ENCODE measurements at places on chromosomes 7 and 10.

GRCh38 chr7:45390731-45391130, 183.4 kb upstream of the ADCY1 start:
- no peak for DNase-seq

DNA sequence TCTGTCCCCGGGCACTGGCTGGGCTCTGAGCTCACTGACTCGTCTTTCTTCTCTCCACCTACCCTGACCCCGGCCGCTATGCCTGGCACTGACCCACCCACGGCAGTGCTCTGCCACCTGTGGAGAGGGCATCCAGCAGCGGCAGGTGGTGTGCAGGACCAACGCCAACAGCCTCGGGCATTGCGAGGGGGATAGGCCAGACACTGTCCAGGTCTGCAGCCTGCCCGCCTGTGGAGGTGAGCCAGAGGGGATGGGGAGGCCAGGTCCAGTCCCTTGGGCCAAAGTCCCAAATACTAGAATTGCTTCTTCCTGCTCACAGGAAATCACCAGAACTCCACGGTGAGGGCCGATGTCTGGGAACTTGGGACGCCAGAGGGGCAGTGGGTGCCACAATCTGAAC, 27.3 kb downstream of the TBATA start:
- no peak for DNase-seq

DNA sequence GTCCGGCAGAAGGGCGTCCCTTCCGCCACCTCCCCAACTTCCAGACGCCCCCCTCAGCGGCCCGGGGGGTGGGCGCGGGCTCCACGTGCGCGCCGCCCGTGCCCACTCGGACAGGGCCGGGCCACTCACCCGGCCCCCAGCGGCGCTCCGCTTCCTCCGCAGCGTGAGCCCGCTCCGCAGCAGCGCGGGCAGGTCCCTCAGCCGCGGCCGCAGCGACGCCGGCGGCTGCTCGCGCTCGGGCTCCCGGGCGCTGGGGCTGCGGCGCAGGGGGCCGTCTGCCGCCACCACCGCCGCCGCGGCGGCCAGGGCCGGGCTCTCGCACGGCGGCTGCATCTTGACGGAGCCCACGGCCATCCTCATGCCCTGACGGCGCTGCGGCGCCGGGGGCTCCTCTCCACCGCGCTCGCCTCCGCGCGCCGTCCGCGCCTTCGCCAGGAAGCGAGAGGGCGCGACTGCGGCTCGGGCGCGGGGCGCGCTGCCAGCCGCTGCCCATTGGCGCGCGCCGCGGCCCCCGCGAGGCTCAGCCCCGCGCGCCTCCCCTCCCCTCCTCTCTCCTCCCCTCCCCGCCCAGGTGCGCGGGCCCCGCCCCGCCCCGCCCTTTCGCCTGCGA, at the start of gene RAPGEF5:
Gene RAPGEF5, minus strand, starts transcription at position 454 of the 610 bp plus-strand sequence. Its CDS starts 94 bp downstream, at position 360.
- peak; percentile 77 for DNase-seq

DNA sequence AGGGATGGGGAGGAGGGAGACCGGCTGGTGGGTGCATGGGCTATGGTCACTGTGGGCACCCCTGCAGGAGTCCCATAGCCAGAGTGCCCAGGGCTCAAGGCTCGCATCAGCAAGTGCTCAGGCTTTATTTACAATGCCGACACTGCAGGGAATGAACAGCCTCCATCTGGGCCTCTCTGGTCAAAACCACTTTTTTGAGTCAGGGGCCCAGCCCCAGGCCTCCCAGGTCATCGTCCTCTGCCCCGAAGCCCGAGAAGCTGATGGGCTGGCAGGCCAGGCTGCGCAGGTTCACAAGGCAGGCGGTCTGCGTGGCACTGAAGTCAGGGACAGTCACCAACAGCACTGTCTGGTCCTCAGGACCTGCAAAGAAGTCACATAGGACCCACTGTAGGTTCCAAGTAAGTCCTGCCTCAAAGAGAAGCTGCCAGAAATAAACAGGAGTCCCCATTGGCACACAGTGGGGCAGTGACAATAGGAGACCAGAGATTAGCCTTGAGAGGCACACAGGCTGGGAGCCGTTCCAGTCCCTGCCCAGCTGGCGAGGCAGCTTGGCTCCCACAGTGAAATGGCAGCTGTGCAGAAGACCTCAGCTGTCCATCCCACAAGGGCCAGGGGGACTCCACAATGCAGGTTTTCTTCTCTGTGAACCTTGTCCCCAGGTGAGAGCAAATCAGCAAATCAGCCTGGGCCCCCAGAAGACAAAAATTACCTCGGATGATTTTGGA, 8.6 kb downstream of the POLD2 start:
- no peak for DNase-seq

- DNase-seq = no peak
These were observed 11.5 kb upstream of the PRKAG2 start for GRCh38 chr7:151888079-151889067.

DNA sequence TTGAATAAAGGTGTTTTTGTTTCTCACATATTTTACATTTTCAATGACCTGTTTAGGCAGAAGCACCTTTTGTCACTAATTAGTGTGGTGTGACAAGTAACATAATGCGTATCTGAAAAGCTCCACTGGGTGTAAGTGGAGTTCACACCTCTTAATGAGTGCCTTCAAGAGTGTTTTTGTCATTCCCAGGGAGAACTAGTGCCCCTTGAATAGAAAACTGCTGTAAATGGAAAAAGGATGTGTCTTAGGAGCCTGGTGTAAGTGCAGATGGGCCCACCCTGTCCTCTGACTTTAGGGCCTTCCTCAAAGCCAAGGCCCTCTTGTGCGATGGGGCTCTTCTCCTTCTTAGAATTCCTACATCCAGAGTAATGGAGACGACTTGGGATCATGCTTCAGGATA, 170.0 kb downstream of the MGMT start:
- no peak for DNase-seq

DNA sequence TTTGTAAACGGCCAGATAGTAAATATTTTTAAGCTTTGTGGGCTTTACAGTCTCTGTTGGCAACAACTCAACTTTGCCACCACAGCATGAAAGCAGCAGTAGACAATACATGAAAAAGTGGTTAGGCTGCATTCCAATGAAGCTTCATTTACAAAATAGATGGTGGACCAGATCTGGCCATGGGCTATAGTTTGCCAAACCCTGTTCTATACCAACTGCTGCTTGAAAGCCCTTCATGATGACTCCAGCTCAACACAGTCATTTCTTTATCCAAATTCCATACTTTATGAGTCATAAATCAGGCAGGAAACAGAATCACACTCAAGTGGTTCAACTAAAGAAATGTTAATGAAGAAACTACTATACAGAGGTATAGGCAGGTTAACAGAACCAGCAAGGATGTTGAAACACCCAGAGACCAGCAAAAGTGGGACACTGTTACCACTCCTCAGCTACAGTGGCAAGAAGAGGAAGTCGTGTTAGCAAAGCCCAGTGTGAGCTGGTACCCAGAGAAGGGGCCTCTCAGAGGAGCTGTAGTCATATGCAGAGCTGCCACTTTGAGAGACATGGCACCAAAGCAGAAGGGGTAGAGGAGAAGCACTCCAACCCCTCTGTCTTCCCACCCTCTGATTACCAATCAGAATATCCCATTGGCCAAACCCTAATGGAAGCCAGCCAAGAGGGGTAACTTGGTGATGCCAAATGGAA, 72.5 kb downstream of the PRLHR start:
- no peak for DNase-seq

- no peak for DNase-seq
These were observed 21.9 kb upstream of the CABCOCO1 start for GRCh38 chr10:61640856-61641255.

GRCh38 chr10:124529661-124530214, 68.1 kb downstream of the LHPP start:
- DNase-seq = no peak

DNA sequence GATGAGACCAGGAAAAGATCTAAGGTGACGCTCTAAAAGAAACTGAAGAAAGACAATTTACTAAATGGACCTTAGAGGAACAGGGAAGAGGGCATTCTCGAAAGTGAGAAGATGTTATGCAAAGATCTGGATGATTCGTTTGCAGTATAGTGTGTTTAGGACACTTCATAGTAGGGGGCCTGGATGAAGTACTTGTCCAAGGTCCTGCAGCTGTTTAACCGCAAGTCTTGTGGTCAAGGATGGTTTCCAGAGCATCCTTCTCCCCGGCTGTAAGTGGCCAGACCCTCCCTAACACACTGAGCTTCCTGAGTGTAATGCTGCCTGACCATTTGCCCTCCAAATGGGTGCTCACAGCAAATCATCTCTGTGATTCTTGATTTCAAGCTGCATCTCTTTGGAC, 101.6 kb downstream of the XPNPEP1 start:
- DNase-seq = no peak

DNA sequence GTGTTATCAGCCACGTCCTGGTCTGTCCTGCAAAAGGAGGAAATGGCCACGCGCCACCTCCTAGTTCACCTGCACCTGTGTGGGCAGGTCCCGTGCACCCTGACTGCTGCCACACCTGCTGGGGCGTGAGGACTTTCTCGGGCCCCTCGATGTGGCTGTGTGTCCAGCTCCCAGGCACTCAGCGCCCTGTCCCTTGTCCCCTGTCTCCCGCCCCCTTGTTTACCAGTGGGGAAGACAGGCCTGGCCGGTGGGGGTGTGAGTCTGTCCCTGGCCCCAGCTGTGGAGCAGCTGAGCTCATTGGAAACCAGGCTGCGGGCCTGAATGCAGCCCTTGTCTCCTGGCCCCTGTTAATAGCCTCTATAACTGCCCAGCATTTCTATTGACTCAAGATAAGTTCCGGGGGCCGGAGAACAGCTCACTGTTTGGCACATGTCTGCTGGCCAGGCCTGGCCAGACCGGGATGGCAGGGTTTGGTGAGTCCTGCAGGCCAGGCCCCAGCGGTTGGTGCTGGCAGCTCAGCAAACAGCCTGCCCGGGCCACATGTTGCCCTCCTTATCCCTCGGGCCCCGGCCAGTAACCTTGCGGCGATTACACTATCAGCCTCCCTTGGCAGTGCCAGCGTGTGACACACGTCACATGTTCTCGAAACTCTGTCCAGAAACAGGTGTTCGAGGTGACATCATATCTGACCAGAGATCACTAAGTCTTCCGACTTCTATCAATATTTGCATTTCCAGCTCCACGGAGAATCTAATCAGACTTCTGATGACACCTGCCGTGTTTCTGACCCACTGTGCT, 52.1 kb downstream of the FOXL3 start:
- DNase-seq = no peak
